ENCODE measurements at places on chromosomes 1 and 21.

- DNase-seq = no peak
Observed at GRCh38 chr1:96722161-96722922, 758 bp downstream of the PTBP2 start.

GRCh38 chr1:65994223-65994622 is 201.5 kb downstream of the PDE4B start:
- DNase-seq = no peak

DNA sequence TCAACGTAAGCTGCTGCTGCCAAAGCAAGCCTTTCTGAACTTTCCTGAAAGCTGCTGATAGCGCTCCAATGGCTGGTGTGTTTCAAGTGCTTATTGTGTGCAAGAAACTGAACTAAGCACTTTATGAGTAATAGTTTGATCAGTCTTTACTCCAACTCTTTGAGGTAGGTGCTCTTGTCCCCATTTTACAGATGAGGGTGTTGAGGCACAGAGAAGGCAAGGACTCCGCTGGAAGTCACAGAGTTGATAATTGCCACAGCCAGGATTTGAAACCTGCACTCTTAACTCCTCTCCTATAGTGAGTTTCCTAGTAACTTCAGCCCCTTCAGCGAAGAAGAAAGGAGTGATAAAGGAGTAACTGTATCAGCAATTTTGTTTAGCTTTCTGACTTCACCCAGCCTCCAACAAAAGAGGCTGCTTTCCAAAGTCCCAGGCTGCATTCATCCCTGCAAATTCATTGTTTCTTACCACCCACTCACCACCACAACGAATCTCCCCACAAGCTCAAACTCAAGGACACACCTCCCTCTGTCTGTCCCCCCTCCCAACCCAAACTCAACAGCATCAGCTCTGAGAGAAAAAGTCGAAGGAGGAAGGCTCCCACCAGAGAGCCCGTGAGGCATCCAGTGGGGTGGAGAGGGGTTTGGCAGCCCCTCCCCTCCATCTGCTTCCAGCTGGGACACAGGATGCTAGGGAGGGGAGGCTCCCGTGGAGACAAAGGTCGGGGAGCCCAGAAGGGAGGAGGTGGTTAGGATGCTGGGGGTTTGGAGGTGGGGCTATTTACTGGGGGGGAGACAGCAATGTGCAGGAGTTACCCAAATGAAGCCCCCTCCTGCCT is 139.6 kb downstream of the NAV1 start:
- DNase-seq = peak; percentile 27

DNA sequence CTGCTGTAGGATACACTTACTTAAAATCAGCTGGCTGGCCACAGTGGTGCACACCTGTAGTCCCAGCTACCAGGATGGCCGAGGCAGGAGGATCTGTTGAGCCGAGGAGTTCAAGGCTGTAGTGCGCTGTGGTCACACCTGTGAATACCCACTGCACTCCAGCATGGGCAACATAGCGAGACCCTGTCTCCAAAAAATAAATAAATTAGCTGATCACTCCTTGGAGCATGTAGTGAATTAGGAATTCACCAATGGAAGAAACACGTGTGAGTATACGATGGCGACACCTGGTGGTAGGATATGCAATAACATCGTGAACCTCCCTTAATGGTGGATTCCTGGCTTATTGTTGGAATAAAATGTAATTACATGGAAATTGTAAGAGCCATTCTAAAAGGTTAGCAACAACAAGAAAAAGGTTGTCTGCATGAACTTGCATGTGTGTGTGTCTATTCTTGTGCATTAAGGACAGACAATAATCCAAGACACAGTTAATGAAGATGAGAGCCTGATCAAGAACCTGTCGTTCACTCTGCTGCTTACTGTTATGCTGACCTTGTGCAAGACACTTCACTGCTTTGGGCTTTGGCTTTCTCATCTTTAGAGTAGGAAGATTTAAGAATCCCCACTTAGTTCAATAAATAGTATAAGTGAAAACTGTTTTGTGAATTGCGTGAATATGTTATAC is 38.6 kb upstream of the COX20 start:
- peak; percentile 25 for DNase-seq

DNA sequence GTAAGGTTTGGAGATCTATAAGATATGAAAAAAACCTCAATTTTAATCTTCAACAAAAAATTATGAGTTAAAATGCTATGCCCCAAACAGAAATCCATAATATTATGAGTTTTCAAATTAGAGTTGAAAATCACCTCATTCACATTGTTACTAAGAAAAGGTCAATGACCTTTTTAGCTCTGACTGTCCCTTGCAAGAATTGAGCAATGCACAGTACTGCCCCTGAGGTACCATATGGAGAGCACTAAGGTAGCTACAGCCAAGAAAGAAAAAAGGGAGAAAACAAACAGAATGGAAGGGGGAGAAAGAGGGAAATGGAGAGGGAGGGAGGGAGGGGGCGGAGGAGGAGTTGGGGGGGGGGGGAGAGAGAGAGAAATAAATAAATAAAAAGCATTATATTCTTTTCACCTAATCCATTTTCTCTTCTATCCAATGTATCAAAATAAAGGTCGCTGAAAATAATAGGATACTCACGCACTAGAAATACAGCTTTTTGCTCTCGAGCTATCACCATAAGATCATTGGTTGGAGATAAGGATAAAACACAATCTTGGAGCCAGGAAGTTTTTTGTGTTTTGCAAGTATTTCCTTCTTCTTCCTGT is 58.8 kb downstream of the RAB3GAP2 start:
- no peak for DNase-seq

- no peak for DNase-seq
Observed at GRCh38 chr1:201089596-201089995, 22.6 kb downstream of the CACNA1S start.

DNA sequence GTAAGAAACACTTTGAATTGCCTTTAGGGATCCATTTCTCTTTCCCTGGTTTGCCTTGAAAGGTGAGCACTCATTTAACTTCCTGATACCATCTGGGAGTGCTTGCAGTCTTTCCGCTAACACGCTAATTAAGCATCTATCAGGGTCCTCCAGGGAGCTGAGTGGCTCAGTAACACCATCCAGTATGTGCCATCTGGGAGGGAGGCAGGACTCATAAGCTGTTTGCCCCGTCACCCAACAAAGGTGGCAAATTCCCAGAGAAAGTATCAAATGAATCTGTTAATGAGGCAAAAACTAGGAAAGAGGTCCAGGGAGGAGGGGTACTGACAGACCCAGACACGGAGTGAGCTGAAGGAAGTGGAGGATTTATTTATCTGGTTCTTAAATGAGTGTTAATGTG is 430.9 kb downstream of the HLX start:
- peak; percentile 84 for DNase-seq

DNA sequence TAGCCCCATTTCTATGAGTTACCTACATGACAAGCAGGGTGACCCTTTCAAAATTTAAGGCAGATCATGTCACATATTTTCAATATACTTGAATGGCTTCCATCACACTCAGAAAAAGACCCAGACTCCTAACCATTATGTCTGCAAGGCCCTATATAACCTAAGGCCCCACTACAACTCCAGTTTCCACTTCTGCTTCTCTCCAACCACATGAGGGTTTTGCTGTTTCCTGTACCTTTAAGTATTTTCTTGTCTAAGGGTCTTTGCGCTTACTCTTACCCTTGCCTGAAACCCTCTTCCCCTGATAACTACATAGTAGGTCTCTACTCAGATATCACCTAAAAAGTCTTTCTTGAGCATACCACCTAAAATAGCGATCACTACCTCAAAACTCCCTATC is 46.1 kb downstream of the SGIP1 start:
- DNase-seq = no peak

DNA sequence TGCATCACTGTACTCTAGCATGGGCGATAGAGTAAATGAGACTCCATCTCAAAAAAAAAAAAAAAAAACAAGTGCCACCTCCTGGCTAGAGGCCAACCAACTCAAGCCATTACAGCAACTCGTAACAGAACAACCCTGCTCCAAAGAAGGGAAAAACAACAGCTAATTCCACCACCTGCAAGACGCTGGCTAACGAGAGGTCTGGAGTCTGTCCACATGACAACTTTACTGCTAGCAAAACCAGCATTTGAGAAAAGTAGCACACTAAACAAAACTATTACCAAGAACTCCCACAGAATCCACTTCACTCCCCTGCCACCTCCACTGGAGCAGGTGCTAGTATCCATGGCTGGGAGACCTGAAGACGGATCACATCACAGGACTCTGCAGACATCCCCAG is 24.1 kb upstream of the EGLN1 start:
- DNase-seq = no peak

GRCh38 chr21:45522381-45522780 is 19.9 kb downstream of the SLC19A1 start:
- no peak for DNase-seq

- peak; percentile 73 for DNase-seq
Observed at GRCh38 chr1:234125283-234125682, 220.8 kb downstream of the SLC35F3 start.

DNA sequence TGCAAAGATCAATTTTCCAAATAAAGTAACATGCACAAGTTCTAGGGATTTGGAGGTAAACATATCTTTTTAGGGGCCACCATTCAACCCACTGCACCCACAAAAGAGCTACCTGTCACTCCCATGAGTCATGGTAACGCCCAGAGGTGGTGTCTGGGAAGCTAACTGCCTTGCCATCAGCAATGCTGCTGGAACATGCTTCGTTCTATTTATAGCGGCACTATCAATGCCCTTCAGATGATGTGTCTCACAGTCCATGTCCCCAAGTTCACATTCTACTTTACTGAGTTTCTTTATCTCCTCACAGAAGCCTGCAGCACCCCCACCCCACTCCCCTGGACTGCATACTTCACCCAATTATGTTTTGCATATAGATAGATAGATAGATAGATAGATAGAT is 95.4 kb downstream of the LPAR3 start:
- no peak for DNase-seq

- no peak for DNase-seq
Observed at GRCh38 chr1:41950820-41951219, 32.1 kb upstream of the HIVEP3 start.
